Chondrocyte (in vitro differentiated cells): ENCODE measurements at places on chromosomes 4 and X. TPM values are rescaled to one million over a fixed set of nuclear protein-coding genes. Genes with fewer than 3 reads are reported as not detected.

DNA sequence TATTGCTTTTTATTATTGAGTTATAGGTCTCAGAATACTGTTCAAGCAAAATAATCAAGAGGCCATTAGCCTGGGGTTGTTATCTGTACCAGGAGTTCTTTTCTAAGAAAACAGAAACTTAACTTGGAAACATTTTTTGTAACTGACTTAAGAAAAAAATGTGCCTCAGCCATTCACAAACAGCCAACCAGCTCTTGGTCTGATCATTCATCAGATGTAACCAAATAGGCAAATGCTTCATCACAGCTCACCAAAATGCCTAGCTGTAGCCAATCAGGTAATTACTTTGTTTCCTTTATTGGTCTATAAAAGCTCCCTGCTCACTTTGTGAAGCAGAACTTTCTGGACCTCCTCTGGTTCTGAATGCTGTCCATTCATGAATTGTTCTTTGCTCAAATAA is 387.7 kb downstream of the FAT4 start:
- no peak overlapping the region for H3K4me3 ChIP-seq
- H3K27ac ChIP-seq: no peak overlapping the region
- no peaks in the 10 kb centered on the region for H3K36me3 ChIP-seq
- H3K27me3 ChIP-seq: no peaks in the 10 kb centered on the region
- DNase-seq: no peak

- no peak overlapping the region for H3K27ac ChIP-seq
- H3K4me3 ChIP-seq: no peak overlapping the region
- no peaks in the 10 kb centered on the region for H3K27me3 ChIP-seq
- H3K36me3 ChIP-seq: peaks cover 5% of the 10 kb centered on the region
- DNase-seq: no peak
Observed at GRCh38 chr4:110128472-110128919, 69.9 kb downstream of the ELOVL6 start.

- DNase-seq: peak; percentile 77
- H3K27me3 ChIP-seq: no peaks in the 10 kb centered on the region
- no peak within 1 kb of the TSS for H3K27ac ChIP-seq
- H3K4me3 ChIP-seq: peak within 1 kb of the TSS; percentile 72
- no peaks in the 10 kb centered on the region for H3K36me3 ChIP-seq
Observed at GRCh38 chr4:152935631-152936445, at the start of gene FHDC1. TSS of gene FHDC1 (plus strand) at chr4:152936323. CDS start at chr4:152943058, 6,735 bp downstream.

CYSLTR1 gene
- not detected in 3 replicates for total RNA-seq
